ENCODE measurements at places on chromosomes 13 and 19.

- no peak for DNase-seq
These were observed 2.7 kb downstream of the PLAUR start for GRCh38 chr19:43667126-43667875.

DNA sequence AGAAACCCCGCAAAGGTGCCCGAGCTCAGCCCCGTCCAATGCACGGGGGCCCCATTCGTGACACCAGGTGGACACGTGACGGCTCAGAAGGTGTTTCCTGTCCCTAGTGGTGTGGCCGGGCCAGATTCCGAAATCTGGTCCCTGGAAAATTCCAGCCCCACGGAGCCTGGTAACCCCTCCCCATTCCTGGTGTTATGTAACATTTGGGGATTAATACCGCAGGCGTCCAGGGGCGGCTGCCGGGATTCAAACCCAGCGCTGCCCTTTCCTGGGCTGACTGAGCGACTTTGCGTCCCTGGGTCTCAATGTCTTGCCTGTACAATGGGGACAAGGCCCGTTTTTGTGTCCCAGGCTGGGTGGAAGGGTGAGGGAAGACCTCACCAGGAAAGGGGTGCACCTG, 1.0 kb upstream of the PLK5 start:
- no peak for DNase-seq

DNA sequence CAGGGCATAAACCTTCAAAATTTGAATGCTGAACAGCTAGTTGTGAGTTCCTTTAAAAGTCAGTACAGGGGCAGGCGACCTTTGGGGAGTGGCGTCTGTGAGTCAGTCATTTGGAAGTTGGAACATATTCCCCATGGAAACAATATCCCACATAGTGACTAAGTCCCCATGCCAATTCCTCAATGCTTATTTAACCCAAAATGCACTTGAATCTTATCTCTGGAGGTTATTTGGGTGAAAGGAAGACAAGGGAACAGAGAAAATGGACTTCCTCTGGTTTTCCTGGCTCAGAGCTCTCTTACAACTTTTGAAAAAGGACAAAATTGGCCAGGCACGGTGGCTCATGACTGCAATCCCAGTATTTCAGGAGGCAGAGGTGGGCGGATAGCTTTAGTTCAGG, 479.2 kb upstream of the NBEA start:
- DNase-seq: peak; percentile 72

DNA sequence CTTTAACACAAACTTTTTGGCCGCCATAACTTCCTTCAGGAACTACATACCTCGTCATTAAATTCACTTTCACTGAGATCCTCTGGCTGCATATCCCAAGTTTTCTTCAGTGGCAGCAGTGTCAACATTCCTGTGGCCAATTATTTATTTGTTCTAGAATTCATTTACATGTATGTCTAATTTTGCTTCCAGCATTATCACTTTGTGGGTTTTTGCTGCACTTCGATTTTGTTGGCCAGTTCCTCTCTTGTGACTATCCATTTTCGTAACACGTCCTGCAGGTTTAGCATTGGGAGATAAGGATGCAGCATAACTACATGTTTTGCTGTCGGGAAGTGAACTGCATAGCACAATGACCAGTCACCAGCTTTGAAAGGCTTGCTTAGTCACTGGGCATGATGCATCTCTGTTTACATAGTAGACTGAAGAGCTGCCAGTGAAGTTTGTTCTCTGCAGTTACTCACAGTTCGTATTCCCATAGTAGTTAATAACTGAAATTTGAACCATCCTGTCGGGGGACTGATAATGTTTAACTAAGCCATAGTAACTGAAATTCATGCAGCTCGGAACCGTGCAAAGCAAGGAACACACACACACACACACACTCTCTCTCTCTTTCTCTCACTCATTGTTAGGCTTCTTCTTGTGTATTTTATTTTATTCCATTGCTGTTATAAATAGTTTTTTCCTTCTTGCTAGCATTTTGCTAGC, 28.3 kb downstream of the ZNF507 start:
- DNase-seq: peak; percentile 100

DNA sequence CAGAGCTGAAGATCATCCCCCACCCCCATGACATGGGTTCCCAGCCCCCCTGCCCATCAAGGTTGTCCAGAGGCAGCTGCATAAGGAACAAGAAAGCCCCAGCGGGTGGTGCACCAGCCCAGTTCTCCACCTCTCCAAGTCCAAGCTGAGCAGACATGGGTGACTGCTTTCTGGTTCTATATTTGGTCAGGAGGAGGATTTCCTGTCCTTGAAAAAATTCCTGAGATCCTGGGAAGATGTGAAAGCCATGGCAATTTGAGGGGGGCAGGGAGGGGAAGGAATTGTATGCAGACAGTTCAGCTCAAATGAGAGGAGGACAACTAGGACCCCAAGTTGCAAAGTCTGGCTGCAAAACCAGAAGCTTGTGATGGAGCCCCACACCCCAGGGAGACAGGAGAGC, 55.4 kb upstream of the ADGRE5 start:
- DNase-seq: no peak

DNA sequence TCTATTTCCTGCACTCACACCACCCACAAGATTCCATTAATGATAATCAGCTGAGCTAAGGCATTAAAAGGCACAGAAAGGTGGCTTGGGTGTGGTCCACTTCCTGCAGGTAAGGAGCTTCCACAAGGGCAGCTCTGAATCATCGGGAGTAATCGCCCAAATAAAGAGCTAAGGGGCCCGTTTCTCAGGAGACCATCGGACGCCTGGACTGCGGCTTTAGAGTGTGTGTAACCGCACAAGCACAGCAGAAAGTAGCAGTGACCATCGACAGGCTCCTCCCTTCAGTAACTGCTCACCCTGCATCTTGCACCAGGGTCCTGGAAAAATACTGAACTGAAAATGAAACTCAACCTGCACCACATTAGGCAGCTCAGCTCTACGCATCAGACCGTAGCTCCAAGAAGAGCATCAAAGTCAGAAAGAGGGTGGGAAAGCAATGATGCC, 6.0 kb downstream of the STK24 start:
- peak; percentile 40 for DNase-seq

DNA sequence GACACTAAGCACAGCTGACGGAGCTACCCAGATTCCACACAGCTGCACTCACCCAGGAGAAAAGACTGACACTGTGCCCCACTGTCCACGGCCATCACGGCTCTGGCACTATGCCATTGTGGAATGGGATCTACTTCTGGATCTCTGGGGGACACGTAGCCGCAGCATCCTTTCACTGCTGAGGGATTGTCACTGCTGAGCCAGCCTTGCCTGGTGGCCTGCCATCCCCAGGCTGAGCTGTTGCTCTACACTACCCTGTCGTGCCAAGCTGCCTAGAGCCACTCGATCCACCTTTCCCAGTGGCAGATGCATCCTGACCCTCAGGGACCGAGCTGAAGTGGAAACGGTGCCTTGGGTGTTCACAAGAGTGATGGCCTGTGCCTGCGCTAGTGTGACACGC, 5.0 kb upstream of the LILRB5 start:
- DNase-seq: no peak

- peak; percentile 26 for DNase-seq
These were observed 6.3 kb downstream of the SLC7A10 start for GRCh38 chr19:33219261-33219815.

DNA sequence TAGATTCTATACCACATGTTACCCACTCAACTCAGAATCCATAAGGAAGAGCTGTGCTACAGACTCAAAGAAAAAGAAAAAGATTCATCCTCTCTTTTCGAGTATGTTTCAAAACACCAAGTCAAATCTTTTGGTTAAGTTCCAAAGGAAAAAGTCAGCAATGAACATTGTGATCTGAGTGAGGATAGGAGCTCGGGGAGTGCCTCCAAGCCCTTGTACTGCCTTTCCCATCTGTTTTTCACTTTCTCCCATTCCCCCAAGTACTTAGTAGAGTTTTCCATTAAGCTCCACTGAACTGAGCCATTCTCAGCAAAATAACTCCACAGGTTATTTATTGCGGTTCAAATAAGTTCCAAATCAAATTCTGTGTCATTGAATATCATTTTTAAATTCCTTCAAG, 47.7 kb upstream of the MAB21L1 start:
- DNase-seq: no peak

DNA sequence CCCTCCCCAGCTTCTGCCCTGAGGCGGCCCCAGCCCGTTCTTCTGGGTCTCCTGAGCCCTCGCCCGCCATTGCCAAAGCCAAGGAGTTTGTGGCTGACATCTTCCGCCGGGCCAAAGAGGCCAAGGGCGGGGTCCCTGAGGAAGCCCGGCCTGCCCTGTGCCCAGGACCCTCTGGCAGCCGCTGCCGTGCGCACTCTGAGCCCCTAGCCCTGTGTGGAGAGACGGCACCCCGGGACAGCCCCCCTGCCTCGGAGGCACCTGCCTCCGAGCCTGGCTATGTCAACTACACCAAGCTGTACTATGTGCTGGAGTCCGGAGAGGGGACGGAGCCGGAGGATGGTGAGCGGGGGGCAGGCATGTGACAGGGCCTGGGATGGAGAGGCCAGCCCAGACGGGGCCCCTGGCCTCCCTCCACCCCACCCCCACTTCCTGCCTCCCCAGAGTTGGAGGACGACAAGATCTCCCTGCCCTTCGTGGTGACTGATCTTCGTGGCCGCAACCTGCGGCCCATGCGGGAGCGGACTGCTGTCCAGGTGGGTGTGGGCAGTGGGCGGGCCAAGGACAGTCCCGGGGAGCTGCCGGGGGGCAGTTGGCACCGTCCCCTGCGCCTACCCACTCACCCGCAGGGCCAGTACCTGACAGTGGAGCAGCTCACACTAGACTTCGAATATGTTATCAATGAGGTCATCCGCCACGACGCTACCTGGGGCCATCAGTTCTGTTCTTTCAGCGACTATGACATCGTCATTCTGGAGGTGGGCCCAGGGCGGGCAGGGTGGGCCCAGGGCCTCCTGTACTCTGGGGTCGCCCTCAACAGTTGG, 7.0 kb downstream of the DCAF15 start:
- no peak for DNase-seq

- DNase-seq: no peak
These were observed 1.8 kb downstream of the SLITRK1 start for GRCh38 chr13:83880275-83881139.

DNA sequence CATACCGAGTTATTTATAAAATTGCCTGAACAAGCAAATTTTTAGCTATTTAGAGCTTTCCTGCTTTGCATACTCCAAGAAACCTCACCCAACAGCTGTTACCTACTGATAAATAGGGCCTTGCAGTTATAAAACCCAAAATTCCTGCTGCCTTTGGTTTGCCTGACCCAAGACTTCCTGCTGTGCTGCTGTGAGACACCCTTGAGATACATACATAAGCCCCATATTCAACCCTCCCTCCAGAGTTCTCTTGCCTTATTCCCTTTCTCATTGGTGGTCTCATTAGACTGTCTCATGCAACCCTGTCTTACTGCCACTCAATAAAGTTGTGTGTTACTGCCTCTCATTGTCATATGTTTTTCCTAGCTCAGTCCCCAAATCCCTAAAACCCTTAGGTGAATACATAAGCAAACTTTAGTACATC, 677.6 kb downstream of the UQCRFS1 start:
- no peak for DNase-seq

DNA sequence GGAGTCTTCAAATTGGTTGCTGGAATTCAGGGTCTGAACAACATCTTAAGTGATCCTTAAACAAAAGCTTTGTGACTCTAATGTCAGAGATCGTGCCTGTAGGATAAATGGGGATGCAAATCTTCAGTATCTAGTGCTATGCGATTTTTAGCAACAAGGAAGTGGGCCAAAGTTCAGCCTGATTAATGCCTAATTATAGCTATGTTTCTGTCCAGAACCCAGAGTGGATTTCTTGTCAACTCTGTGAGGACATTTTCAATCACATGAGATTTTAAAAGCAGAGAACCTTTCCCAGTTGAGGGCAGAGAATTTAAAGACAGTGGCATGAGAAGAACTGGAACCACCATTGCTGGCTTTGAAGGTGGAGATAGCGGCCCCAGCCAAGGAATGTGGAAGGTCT, 84.3 kb upstream of the PCDH9 start:
- no peak for DNase-seq

DNA sequence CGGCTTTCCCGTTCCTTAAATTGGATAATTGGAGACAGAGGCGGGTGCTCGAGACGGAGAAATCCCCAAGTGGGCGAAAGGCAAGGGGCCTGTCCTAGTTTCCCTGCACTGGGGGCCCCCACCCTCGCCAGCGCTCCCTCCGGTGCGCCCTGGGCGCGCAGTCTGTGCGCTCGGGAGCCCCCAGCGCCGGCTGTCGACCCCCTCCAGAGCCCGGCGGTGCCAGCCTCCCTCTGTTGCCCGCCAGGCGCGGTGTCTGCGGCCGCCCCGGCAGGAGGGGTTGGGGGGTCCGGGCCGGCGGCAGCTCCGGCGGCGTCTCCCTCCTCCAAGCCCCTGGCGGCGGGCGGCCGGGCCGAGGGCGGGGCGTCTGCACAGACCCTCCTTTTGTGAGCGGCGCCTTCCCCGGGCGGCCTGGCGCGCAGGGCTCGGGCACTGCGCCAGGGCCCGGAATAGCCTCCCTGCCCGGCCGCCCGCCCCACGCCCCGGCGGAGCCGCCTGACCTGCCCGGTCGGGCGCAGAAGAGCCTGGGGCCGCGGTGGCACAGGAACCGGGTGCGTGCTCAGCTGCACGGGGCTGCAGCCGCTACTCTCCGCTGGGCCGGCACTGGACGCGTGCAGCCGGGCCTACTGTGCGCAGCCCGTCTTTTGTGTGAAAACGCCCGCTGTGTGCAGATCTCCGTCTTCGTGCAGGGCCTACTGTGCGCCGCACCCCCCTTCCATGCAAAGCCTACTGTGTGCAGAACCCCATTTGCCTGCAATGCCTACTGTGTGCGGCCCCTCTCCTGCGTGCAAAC, 13.2 kb downstream of the GADD45B start:
- no peak for DNase-seq

GRCh38 chr13:24748061-24748400, 15.9 kb upstream of the RNF17 start:
- DNase-seq: no peak

GRCh38 chr19:4390567-4391305, 9.6 kb downstream of the SH3GL1 start:
- no peak for DNase-seq

DNA sequence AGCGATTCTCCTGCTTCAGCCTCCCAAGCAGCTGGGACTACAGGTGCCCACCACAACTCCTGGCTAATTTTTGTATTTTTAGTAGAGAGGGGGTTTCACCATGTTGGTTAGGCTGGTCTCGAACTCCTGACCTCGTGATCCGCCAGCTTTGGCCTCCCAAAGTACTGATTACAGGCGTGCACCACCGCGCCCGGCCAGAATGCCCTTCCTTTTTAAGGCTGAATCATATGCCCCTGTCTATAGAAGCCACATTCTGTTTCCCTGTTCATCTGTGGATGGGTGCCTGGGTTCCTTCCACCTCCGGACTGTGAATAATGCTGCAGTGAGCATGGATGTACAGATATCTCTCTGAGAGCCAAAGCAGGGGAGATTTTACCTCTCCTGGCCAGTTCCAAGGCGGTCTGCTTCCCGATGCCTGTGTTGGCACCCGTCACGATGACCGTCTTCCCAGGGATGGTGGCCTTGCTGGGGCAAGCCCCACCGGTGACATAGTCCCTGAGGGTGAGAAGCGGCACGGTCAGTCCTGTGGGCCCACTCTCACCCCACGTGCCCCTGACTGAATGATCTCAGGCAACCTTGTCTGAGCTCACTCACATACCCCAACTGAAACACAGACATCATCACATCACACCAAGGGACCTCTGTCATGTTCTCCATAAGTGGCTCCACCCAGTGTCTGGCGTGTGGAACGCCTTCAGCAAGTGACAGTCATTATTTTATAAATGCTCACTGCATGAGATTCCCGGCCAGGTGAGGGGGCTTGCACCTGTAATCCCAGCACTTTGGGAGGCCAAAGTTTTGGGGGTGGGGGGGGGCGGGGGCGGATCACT, 4.0 kb downstream of the RDH13 start:
- DNase-seq: no peak

- no peak for DNase-seq
These were observed 20.6 kb downstream of the MIR17HG start for GRCh38 chr13:91368101-91368500.

- DNase-seq: no peak
These were observed 429.3 kb upstream of the NBEA start for GRCh38 chr13:34512817-34513216.
